ENCODE measurements at places on chromosomes 16 and 17.
A peak's percentile ranks its signal among the peaks of the same experiment; 100 is the strongest.

GRCh38 chr17:74449773-74450172 is 16.7 kb upstream of the CD300A start:
- DNase-seq, result no peak

DNA sequence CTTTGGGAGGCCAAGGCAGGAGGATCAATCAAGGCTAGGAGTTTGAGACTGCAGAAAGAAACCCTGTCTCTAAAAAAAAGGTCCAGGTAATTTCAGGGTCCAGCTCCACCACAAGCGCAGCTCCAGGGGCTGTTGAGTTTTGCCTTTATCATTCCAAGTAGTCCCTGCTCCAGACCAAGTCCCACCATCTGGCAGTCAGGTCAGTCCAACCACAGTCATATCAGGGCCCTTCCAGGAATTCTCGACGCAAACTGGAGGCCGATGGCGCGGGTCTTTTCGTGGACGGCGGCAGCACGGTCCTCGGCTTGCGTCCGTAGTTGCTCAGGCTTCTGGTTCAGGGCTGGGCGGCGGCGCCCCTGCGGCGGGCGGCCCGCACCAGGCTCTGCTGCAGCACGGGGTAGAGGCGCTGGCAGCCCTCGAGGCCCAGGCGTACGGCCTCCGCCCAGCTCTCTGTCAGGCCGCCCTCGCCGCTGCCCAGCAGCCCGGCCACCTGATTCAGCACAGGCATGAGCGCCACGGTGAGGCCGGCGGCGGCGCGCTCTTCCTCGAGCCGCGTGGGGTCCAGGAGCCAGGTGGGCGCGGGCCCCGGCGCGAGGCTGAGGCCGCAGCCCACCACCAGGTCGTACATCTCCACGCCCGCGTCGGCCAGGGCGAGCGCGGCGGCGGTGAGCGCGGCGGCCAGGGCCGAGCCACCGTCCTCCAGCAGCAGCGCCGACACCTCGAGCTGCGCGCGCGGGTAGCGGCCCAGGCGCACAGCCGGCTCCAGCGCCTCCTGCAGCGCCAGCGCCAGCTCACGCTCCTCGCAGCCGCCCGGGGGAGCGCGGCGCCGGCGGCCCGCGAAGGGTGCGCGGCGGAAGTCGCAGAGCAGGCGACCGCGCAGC is 752 bp downstream of the EXOSC6 start:
- DNase-seq, result no peak

GRCh38 chr17:64056269-64057005 is 36.0 kb upstream of the ICAM2 start:
- DNase-seq, result no peak

DNA sequence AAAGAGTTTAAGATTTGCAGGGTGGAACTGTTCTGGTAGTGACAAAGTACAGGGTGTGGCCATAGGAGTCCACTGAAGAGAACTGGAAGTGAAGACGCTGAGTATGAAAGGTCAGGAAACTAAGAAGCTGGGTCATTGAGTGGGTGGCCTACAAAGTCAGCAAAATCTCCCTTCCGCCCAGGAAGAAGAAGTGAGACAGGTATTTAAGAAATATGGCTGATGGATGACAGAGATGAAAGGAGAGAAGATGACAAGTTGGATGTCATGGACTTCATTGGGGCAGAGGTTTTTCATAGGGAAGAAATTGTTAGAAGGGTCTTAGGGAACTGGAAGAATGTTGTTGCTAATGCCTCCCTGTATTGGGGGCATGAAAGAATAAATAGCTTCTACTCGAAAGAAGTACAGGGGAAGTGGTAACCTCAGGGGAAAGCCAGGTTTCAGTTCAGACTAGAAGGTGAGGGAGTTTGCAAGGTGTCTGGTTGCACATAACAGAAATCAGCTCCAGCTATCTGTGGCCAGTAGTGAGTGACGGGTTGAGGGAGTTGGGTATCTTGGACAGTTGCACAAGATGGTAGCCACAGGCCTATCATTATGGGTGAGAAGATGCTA is 33.6 kb upstream of the MED13 start:
- DNase-seq, result no peak

- DNase-seq, result no peak
Observed at GRCh38 chr17:6670571-6670970, 19.0 kb downstream of the C17orf100 start.

DNA sequence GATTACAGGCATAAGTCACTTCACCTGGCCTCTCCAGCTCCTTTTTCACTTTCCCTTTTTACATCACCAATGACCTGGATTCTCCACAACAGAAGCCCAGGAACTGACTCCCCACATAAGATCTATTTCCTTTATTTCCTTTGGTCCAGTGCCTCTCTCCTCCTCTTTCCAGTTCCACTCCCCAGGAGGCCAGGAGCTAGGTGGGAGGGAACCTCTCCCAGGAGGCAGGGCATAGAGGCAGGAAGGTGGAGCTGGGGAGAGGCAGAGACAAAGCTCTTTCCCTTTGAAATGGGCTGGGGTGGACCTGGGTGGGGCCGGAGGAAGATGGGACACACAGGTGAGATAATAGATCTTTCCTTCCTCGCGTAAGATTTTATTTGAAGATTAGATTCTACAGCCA is 318.3 kb upstream of the TNRC6C start:
- no peak for DNase-seq

DNA sequence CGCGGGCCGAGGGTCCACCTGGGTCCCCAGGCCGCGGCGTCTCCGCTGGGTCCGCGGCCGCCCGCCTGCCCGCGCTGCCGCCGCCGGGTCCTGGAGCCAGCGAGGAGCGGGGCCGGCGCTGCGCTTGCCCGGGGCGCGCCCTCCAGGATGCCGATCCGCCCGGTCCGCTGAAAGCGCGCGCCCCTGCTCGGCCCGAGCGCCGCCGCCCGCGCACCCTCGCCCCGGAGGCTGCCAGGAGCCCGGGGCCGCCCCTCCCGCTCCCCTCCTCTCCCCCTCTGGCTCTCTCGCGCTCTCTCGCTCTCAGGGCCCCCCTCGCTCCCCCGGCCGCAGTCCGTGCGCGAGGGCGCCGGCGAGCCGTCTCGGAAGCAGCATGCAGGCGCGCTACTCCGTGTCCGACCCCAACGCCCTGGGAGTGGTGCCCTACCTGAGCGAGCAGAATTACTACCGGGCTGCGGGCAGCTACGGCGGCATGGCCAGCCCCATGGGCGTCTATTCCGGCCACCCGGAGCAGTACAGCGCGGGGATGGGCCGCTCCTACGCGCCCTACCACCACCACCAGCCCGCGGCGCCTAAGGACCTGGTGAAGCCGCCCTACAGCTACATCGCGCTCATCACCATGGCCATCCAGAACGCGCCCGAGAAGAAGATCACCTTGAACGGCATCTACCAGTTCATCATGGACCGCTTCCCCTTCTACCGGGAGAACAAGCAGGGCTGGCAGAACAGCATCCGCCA is 504 bp downstream of the FOXC2 start:
- DNase-seq, result no peak

DNA sequence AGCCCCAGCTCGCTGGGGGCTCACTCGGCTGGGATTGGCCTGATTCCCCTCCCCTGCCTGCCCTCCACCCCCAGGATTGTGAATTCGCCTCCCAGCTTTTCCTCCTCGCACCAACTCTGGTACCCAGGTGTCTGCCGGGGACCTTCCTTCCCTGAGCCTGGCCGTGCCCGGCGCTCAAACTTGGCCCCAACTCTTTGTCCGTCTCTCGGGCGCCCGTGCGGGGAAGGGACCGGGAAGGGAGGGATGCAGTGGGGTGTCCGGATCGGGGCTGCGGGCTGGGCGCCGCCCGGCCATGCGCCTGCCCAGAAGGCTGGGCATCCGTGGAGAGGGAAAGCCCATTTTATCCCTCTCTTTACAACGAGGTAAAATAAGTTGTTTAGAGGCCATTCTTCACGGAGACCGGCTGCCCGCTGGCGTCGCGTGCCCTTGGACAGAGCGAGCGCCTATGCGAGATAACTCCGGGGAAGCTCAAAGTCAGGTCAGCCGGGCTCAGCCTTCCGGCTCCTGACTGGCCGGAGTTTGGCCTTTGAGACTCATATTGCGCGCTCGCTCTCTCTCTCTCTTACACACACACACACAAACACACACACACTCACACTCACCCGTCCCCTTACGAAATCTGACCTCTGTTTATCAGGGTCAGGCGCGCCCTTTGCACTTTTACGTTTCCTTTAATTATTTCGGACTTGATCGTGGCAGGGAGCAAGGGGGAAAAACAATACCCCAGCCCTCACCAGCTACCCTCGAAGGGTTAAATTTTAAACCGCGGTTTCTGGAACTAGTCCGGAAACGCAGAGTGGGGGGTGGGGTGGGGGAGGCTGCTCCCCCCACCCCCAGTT is 774 bp upstream of the MAF start:
- no peak for DNase-seq

- DNase-seq, result no peak
Observed at GRCh38 chr17:6510321-6510977, 45.9 kb downstream of the PITPNM3 start.

GRCh38 chr17:72634621-72635020 is 457.9 kb downstream of the SLC39A11 start:
- no peak for DNase-seq

GRCh38 chr16:8943966-8944759 is 19.5 kb downstream of the USP7 start:
- DNase-seq, result no peak

DNA sequence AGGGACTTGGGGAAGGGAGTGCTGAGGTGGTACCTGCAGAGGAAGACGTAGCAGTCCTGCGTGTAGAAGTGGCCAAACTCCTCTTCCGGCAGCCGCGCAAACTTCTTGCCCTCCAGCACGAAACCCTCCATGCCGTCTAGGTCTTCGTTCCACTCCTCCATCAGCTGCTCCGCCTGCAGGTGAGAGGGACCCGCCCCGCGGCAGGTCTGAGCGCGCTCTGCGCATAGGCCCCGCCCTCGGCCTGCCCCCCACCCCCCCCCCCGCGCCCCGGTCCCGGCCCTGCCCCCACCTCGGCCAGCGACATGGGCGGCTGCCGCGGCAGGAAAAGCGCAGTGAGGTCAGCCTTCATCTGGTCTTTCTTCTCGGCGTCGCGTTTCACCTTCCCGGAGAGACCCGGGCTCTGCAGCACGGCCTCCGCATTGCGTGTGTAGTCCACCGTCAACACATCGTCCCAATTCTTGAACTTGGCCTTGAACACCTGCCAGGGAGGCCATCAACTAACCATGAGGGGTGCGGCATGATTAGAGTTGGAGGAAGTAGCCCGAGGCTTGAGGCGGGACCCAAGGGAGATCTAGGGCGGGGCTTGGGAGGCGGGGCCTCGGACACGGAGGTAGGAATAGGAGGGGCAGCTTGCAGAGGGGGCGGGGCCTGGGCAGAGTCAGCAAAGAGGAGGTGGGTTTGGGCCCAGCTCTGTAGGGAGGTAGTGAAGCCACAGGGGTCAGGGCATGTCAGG is 11.5 kb downstream of the FLII start:
- DNase-seq, result peak; percentile 71

GRCh38 chr16:87971933-87972332 is 20.7 kb downstream of the BANP start:
- no peak for DNase-seq

- no peak for DNase-seq
Observed at GRCh38 chr16:66164581-66165247, 201.8 kb upstream of the CDH5 start.

- DNase-seq, result no peak
Observed at GRCh38 chr16:23833504-23833903, 2.3 kb upstream of the PRKCB start.

DNA sequence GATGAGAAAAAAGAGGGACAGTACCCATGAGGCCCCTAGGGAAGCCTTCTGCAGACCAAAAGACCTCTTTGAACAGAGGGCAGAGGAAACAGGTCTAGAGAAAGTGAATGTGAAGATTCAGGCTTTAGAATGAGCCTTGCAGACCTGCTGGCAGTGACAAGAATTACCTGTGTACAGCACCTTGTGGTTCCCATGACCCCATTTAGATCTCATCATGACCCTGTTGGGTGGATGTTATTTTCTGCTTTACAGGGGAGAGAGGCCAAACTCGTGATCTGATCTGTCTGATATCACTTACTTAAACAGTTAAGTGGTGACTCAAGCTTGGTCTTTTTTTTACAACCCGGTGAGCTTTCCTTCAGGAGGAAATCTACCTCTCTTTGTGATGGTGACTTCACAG is 81.9 kb downstream of the UTP18 start:
- DNase-seq, result no peak

GRCh38 chr17:83122834-83123233 is 43.4 kb downstream of the METRNL start:
- DNase-seq, result no peak

Measured in NCI-H1048 (cell line).